ENCODE measurements at places on chromosomes 5 and 9.

DNA sequence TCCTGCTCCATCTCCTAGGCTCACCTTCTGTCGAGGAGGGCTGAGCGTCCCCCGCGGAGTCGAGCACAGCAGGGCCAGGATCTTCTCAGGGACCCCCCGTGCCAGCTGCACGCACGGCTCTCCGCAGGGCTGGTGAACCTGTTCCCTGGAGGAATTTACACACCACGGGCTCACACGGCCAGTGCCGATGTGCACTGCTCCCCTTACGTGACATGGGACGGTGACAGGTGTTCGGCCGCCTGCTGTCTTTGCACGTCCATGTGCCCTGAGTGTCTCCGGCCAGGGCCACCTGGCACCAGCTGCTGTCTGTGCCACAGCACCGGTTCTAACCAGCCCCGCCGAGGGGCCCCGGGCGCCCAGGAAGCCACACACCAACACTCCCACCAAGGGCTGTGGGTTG is 8.7 kb upstream of the AGPAT2 start:
- DNase-seq = no peak

DNA sequence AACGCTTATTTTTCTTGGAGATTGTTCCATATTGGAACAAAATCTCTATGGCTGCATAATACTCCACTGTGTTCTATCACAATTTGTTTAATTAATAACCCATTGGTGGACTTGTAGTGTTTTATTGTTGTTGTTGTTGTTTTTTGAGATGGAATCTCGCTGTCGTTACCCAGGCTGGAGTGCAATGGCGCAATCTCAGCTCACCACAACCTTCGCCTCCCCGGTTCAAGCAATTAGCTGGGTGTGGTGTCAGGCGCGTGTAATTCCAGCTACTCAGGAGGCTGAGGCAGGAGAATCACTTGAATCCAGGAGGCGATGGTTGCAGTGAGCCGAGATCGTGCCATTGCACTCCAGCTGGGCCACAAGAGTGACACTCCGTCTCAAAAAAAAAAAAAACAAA is 38.7 kb downstream of the SPRY4 start:
- DNase-seq = no peak

DNA sequence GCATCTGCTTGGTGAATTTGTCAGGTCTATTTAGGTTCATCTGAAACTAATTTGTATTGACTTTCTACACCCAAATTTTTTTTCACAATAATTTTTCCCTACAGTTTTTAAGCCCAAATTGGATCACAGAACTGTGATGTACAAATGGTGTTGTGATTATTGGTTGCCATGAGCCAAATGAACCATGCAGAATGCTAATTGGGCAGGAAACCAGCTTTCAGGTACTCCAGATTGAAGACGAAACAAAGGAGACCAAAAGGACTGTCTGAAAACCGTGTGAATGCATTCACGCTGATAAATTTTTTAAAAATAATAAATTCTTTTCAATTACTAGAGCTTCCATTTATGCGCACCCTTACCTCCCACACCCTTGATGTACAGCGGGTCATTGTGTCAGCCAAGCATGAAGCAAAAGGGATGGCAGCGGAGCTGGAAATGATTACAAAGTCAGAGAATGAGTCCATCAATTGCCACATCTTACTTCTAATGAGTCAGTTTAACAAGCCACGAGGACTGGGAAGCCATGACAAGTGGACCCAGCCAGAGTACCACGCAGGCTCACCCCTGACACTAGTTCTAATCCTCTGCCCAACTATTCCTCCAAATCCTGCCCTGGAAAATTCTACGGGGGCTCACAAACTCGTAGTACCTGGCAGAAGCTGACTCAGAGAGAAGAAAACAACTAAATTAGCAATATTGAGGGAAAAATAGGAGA is 66.5 kb downstream of the SEMA6A start:
- no peak for DNase-seq

- no peak for DNase-seq
Measured at GRCh38 chr9:123338710-123339665, 17.0 kb upstream of the CRB2 start.

DNA sequence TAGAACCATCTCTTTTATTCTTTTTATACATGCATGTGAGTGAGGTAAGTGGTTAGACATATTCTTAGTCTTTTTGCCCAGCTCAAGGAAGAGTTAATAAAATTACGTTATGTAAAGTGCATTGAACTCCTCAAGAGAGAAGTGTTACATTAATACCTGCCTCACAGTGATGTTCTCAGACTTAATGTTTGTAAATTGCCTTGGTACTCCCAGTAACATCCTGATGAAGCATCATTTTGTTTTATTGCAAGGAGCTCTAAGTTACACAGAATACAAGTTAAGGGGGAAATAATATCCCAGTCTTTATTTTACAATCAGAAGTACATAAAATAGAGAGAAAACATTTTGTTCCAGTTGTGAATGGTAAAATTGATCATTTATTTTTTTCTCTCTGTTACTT is 89.5 kb upstream of the ARRDC3 start:
- no peak for DNase-seq

Data from SK-N-SH (cell line).